Astrocyte of the hippocampus (primary cell): ENCODE measurements at places on chromosomes 11 and 22.

- peak; percentile 78 for DNase-seq
Observed at GRCh38 chr11:64152841-64153691, 12.8 kb downstream of the MACROD1 start.

GRCh38 chr22:28714043-28714628, 27.5 kb downstream of the CHEK2 start:
- DNase-seq, result peak; percentile 20

GRCh38 chr11:73475549-73476095, 99.4 kb downstream of the RELT start:
- no peak for DNase-seq

- DNase-seq, result no peak
Observed at GRCh38 chr11:31822175-31822926, 11.2 kb upstream of the PAX6 start.

GRCh38 chr11:2655016-2655719, 44.6 kb downstream of the KCNQ1OT1 start:
- DNase-seq, result no peak

DNA sequence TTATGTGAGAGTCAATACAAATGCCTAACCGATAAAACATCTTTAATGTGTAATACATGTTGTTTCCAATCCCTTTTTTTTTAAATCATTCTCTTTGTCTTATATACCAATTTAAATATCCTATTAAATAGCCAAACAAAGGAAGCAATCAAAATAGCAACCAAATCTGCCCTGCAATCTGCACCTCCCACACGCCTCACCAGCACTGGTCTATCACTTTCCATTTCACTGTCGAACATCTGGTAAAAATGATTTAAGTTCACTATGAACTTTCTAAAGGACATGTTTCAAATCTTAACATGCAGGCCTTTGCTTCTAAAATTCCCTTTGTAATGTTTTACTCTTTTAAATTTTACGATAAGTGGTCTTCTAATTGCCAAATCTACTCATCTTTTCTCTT, 1305.5 kb upstream of the TENM4 start:
- DNase-seq, result no peak

- DNase-seq, result peak; percentile 40
Observed at GRCh38 chr11:10885703-10886363, 28.0 kb upstream of the ZBED5 start.

DNA sequence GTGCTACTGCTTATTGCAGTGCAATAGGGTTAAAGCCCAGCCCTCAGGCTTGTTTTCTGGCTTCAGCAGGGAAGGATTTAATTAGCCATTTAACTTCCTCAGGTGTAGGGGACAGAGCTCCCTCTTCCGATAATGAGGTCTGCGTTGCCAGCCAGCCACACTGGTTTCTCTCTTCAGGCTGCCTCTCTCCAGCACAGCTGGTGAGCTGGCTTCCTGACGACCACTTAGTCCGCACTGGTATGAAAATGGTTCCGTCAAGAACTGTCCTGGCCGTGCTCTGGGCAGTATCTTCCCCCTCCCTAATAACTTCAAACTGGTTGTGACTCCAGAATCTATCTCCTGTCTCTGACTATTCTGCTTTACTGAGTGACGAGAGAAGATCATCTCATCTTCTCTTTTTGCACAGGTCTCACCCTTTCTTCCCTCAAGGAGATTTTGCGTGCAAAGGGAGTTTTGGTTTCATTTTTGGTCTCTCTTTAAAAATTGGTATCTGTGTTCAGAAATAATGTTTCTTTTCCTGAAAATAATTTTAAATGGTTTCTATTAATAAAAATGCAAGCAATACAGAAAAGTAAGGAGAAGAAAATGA, 49.2 kb downstream of the CNTN5 start:
- peak; percentile 21 for DNase-seq

DNA sequence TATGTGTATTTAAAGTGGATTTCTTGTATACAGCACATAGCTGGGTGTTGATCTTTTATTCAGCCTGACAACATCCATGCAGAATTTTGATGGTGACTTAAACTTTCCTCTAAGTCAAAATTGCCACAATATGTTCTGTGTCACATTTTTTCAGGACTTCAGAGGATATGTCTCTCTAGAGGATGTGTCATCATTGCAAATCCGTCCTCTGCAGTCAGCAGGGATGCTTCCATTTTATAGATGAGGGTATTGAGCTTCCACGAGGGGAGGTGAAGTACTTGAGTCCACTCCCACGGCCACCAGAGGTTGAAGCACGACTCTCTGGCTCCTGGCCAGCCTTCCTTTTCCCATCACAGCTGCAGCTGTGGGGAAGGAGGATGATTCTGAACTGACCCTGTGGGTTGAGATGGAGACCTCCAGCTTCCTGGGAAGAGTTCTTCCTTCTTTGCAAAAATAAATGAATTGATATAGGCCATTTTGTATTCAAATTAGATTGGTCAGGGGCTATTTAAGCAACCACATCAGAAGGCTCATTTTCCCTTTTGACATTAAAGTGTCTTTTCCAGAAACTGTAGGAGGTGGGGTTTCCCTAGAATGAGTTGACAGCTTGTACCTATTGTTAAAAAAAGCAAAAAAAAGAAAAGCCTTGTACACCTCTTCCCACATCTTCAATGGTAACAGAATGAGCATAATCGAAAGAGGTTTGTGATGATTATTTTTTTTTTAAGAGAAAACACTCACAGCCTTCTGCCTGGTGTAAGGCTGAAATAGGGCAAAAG, 55.2 kb upstream of the MYEOV start:
- DNase-seq, result no peak

DNA sequence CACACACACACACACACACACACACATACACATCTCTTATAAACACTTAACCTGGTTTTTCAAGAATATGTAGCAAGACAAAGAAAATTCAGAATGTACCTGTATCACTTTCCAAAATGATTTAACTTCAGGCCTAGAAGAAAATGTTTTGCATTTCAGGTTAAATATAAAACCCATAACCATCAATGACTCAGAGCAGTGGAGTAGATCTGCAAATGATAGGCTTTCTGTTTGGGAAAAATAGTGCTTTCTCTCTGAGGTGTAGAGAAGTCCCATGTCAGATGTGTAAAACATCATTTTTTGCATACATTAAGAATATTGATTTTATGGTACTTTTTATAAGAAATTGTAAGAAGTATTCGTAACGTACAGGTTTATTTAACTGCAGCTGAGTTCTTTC, 116.9 kb downstream of the STK33 start:
- DNase-seq, result no peak

DNA sequence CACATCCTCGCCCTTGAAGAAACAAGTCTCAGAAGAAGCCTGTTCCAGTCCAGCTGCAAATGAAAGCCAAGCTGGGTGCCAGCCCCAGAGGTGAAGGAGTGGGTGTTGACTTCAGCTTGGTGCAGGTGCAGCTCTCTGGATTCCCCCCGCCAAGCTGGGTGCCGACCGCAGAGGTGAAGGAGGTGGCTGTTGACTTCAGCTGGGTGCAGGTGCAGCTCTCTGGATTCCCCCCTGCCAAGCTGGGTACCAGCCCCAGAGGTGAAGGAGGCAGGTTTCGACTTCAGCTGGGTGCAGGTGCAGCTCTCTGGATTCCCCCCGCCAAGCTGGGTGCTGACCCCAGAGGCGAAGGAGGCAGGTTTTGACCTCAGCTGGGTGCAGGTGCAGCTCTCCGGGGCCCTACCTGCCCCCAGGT, 1234.0 kb downstream of the TBC1D22A start:
- DNase-seq, result no peak

DNA sequence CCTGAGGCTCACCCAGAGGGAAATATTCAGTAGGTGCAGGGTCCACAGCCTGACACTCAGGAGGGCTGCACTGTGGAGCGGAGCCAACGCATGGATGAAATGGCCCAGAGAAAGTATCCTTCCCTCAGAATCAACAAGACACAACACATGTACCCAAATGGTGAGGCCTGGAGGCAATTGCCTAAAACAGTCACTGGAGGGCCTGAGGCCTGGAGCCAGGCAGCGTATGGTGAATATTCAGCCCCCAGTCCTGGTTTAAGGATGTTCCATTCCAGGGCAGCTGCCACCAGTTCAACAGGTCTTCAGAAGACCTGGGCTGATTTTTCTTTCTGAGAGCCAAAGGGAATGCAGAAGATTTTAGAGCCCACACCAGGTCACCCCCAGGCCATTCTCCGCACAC, 264.8 kb downstream of the INSC start:
- no peak for DNase-seq

- peak; percentile 94 for DNase-seq
Observed at GRCh38 chr11:12680246-12680939, 6.2 kb downstream of the TEAD1 start.

DNA sequence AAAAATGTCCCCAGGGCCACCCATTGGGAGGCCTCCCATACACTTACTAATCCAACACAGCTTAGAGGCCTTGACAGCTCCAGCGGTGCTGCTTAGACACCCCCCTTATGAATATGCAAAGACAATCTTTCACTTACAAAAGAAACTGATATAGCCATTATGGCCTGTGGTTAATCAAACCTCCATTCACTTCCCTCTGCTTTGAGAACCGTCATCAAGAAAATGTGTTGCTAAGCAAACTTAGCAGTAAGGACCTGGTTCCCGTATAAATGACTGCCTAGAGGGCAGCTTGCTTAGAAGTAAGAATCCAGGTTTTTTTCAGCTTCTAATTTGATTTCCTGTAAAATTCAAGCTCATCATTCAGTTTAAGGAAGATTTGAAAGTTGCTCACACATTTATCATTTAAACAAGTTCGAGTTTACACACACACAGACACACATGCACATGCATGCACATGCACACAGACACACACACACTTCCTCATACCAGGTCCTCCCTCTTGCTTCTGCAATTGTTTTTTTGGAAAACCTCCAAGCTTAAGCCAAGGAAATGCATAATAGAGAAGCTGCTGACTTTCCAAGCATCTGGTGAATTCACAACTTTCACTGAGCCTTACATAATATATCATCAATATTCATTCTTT, 137.7 kb upstream of the BLID start:
- peak; percentile 64 for DNase-seq

DNA sequence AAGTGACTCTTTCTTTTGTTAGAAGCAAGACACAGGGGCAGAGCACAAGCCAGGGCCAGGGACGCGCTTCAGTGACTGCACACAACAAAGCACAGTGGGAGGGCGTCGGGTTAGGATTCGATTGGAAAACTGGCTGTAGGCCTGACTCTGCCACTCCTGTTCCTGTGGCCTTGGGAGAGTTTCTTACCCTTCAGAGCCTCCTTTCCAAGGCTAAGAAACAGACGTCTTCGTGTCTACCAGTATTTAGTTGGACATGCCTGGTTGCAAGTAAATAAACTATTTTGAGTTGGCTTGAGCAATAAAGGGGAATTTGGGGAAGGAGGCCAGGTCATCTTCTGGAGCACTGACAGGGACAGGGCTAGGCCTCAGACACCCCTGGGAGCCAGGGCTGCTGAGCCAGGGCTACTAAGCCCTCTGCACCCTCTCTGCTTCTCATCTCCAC, 549.1 kb downstream of the INSC start:
- DNase-seq, result peak; percentile 63

DNA sequence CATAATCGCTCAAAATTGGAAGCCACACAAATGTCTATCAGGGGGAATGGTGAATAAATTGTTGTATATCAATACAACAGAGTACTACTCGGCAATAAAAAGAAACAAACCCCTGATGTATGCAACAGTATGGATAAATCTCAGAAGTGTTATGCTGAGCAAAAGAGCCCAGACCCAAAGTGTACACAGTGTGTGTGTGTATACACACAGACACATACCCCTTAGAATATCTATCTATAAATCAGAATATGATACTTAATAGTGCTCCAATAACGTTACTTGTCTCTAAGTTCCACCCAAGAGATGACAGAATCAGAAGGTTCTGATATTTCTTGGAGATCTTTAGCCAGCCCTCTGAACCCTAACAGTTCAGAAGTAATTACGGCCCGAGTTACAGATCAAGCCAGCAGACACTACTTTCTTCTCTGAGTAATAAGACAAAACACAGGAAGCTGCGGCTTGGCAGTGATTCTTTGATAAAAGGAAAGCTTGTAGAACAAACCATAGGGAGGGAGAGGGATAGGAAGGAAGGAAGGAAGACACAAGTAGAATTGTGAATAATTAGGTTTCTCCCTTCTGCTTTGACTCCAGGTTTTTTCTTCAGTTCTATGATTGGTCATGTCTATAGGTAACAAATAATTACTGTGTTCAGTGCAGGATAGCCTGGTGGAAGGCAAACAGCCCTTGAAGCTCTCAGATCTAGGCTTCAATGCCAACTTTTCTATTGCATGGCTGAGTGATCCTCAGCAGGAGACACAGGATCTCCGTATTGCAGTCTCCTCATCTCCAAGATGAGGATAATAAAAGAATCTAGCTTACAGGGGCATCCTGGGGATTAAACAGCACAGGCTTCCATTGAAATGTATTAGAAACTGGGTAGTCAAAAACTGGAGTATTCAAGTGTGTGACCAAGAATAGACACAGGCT, 75.6 kb upstream of the TEAD1 start:
- peak; percentile 14 for DNase-seq

GRCh38 chr11:60914633-60915247, 782 bp downstream of the TMEM109 start:
- DNase-seq, result peak; percentile 58

GRCh38 chr11:123073343-123074057, 11.6 kb upstream of the HSPA8 start:
- no peak for DNase-seq

GRCh38 chr11:70314730-70315129, 44.2 kb downstream of the PPFIA1 start:
- no peak for DNase-seq

DNA sequence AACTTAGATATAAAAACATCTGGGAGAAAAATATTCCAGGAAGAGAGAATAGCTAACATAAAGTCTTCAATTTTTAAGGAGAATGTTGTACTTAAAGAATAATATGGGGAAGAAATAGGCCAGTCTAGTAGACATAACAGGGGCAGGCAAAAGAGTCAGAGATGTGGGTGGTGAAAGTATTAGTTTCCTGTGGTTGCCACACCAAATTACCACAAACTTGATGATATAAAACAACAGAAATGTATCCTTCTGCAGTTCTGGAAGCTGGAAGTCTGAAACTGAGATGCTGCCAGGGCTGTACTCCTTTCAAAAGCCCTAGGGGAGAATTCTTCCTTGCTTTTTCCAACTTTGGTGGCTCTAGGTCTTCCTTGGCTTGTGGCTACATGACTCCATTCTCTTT, 1309.7 kb downstream of the LRRC4C start:
- DNase-seq, result peak; percentile 72

GRCh38 chr22:49404576-49405241, 423.0 kb downstream of the BRD1 start:
- no peak for DNase-seq

- DNase-seq, result no peak
Observed at GRCh38 chr22:30474683-30475424, 3.0 kb upstream of the SEC14L3 start.

GRCh38 chr11:99316776-99317520, 296.2 kb downstream of the CNTN5 start:
- peak; percentile 36 for DNase-seq

DNA sequence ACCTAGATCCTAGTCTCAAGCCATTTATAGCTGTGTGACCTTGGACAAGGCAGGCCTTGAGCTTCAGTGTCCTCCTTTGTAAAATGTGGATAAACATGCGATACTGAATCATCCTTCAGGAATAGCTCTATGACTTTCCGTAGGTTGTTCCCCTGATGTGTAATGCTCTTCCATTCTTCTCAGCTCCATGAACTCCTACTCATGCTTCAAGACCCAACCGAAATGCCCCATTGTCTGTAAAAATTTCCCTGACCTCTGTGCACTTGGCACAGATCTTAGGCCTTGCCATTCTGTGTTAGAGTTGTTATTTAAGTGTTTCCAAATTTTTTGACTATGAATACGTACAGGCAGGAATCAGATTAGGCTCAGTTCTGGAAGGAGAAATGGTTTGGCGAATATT, 3.3 kb upstream of the BEST1 start:
- DNase-seq, result no peak

- DNase-seq, result no peak
Observed at GRCh38 chr22:46551996-46552395, 14.6 kb upstream of the CELSR1 start.

GRCh38 chr11:14253421-14253820, 105.6 kb downstream of the RRAS2 start:
- no peak for DNase-seq
